ENCODE measurements at places on chromosomes 1 and 21.

GRCh38 chr1:222920169-222920568 lies 105.3 kb downstream of the DISP1 start:
- H3K27ac ChIP-seq, result no peak overlapping the region
- no peak overlapping the region for H3K4me3 ChIP-seq
- no peaks in the 10 kb centered on the region for H3K36me3 ChIP-seq

GRCh38 chr1:151653397-151653796 lies 41.5 kb downstream of the SNX27 start:
- no peaks in the 10 kb centered on the region for H3K4me1 ChIP-seq
- H3K36me3 ChIP-seq, result no peaks in the 10 kb centered on the region
- no peaks in the 10 kb centered on the region for H3K27me3 ChIP-seq
- no peak overlapping the region for H3K4me3 ChIP-seq

DNA sequence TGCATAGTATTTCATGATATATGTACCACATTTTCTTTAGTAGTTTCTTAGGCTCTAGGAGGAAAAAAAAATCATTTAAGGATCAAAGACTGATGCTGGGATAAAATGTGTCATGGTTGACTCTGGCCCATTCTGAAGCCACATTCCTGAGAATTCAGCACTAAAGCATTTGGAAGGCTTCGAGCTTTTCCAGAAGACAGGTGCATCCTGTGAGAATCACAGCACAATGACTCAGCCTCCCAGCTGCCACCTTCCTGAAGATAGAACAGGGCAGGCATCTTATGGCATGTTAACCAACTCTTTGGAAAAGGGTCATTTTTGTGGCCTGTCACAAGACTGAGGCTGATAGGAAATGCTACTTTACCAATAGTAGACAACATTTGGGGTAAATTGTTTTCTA lies 359.9 kb downstream of the PCP4 start:
- H3K4me1 ChIP-seq, result no peaks in the 10 kb centered on the region
- H3K4me3 ChIP-seq, result no peak overlapping the region
- no peaks in the 10 kb centered on the region for H3K27me3 ChIP-seq
- H3K27ac ChIP-seq, result no peak overlapping the region
- H3K36me3 ChIP-seq, result no peaks in the 10 kb centered on the region
- no peak for DNase-seq

DNA sequence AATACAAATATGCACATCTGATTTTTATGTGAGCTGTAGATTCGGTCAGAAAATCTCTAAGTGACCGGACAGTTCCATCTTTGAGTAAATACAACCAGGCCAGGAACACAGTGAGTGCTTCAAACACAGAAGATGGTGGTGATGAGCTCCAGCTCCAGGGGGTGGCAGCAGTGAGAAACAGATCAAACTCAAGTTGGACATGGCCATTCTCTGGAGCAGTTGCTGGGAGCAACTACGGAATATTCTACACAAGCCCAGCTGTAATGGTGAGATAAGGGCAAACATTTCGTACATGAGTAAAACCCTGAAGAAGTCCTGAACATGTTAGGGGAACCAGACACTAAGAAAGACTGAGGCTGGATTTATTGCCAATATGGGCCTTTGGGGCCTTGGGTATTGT lies 100.7 kb downstream of the BARHL2 start:
- no peak for DNase-seq
- no peak overlapping the region for H3K4me3 ChIP-seq
- H3K4me1 ChIP-seq, result peaks cover 2% of the 10 kb centered on the region
- H3K27me3 ChIP-seq, result no peaks in the 10 kb centered on the region
- H3K27ac ChIP-seq, result no peak overlapping the region

- DNase-seq, result peak; percentile 98
- no peaks in the 10 kb centered on the region for H3K27me3 ChIP-seq
- no peaks in the 10 kb centered on the region for H3K4me1 ChIP-seq
- no peaks in the 10 kb centered on the region for H3K36me3 ChIP-seq
- H3K4me3 ChIP-seq, result peak within 1 kb of the TSS; percentile 81
- peak within 1 kb of the TSS; percentile 69 for H3K27ac ChIP-seq
These were observed at the start of gene CLSTN1 for GRCh38 chr1:9823943-9824701. Gene CLSTN1, minus strand, starts transcription at chr1:9823965. Its CDS starts 232 bp downstream, at chr1:9823733.
